ENCODE measurements at places on chromosomes 12 and 14.

GRCh38 chr14:93970965-93971634 is 5.3 kb downstream of the ASB2 start:
- peak; percentile 22 for DNase-seq

GRCh38 chr14:88605594-88605993 is 42.8 kb downstream of the ZC3H14 start:
- no peak for DNase-seq

DNA sequence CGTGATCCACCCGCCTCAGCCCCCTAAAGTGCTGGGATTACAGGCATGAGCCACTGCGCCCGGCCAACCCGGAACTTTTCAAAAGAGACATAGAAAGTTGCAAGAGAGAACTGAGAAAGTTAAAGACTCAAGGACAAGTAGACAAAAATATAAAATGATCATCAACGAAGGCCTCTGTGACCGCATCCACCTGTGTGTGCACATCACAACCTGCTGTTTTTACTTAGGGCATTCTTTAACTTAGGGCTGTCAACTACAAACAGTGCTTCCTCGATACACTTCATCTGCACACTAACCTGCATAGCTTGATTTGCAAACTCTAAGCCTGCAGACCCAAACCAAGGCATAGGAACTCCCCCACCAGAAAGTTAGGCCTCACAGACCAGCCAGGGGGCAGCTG is 14.8 kb downstream of the P2RX2 start:
- no peak for DNase-seq

GRCh38 chr14:56324454-56324853 is 206.2 kb downstream of the PELI2 start:
- no peak for DNase-seq

- no peak for DNase-seq
Observed at GRCh38 chr14:77203611-77204458, 22.2 kb downstream of the TMEM63C start.

All from H4 (cell line).